ENCODE measurements at places on chromosomes 3 and 15.

- ATAC-seq, result no peak
These were observed 17.7 kb downstream of the MYNN start for GRCh38 chr3:169790687-169791429.

DNA sequence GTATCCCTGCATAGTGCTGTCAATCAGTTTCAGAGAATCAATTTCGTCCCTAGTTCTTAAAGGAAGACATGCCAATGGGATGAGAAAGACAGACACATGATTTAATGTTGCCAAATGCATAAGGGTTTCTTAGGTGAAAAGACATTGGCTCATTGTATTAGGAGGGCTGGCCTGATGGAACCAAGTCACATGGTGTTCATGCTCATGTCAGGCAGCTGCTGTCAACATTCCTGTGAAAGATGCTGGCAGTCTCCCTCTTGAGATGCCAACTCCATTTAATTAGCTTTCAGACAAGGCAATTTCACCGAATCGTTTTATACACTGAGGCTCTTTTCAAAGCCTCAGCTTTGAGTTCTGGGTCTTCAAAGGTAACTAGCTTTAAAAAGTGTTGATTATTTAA lies 16.1 kb upstream of the IL1RAP start:
- ATAC-seq, result no peak

DNA sequence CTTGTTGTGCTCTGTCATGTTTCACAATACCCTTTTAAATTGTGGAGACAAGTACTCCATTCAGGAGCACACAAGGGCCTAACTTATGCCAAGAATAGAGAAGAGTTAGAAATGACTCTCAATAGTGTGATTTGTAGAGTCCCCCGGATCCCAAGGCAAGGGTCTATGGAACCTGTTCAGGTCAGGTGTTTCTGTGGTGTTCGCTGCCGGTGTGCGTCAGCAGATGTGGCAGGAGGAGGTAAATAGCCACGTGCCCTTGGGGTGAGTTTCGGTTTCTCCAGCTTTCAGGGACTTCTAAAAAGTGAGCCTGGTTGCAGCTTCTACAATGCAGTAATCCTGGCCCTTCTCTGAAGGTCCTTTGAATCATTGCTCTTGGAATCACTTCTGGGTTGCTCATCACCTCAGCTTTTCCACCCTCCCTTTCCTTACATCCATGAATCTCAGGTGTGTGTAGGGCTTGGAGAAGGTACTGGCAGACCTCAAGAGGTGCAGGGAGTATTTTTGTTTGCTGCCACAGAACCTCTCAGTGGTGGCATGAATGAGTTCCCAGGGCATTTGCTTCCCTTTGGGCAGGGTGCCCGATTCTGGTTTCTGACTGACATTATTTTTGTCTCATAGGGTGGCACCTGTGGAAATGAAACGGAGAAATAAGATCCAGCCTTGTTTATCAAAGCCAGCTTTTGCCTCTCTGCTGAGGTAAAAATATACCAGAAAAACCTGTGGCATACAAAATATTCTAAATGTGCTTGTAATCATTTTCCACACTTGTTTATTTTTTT lies 7.3 kb downstream of the ST3GAL6 start:
- no peak for ATAC-seq

DNA sequence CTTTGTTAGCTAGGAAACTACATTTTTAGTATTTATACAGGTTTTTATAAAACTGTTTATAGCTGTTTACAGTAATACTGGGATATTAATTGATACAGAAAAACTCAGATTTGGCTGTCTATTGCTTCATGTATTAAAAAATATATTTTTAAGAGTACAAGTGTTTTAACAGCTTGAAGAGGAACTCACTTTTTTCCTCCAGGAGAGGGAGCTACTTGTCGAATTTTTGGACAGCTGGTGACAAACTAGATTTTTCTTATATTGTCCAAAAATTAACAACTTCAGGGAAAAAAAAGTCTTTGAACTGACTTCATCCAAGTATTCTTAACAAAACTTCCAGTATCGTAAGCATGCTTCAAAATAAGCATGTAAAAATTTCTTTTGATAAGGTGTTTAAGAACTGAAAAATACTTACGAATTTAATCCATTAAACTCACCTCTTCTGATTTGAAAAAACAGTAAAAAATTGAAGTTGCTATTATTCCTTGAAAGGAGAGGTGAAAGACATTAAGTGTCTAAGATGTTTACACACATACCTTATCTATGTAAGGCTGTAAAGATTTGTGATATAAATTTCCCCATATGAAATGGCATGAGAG lies 4.0 kb downstream of the DIPK2A start:
- no peak for ATAC-seq

GRCh38 chr3:24344784-24345439 lies 149.7 kb downstream of the THRB start:
- no peak for ATAC-seq

DNA sequence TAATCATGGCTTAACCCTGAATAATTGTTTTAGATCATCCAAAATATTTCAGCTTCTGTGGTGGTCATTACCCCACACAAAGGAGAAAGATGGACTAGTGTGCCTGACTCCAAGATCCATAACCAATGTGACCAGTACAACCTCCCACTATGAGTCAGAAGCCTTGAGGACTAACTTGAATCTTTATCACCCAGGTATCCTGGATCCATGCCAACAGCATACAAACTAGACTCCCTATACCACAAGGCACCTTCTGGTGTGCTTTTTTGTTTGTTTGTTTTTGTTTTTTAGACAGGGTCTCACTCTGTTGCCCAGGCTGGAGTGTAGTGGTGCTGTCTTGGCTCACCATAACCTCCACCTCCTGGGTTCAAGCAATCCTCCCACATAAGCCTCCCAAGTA lies 317.7 kb downstream of the VPS13C start:
- ATAC-seq, result no peak

DNA sequence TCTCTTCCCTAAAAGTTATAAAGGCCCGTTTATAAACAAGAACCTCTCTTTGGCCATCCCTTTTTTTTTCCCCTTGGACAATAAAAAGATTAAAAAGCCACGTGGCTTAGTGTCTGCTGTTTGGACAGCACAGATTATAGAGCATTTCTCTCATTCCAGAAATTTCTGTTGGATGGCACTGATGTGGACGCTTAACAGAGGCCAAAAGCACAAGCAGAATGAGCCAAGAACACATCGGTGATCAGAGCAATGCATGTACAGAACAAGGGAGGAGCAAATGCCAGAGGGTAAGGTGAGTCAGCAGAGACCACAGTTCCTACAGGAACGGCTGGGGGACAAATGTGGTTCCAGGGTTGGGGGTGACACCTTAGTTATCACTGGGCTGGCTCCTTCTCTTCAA lies 30.3 kb upstream of the CTNNB1 start:
- ATAC-seq, result peak; percentile 31

DNA sequence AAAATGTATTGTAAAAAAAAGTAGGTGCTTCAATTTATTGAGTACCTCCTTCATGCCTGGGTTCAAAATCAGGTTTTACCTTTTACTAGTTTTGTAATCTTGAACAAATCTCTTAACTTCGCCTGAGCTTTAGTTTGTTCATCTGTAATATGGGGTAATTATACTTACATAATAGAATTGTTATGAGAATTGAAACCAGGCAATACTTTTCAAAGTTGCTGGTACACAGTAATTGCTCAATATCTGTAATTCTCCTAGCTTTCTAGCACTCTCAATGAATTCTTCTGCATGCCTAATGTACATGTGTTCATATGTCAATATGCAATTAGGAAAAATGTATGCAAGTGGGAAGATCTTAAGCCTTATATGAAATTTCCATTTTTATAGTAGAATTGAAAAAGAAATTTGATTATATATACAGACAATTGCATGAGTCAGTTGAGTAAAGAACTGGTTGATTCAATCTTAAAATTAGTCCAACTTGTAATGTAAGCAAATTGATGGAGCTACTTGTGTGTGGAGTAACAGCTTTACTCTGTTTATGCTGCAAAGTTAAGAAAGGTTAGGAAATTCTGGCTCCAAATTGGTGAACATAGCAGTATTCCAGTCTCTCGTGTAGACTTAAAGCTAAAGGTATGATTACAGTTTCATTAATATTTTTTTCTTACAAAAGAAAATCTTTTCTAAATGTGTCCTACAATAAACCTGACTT lies 4.1 kb downstream of the TNFSF10 start:
- no peak for ATAC-seq

- ATAC-seq, result peak; percentile 59
These were observed 16.1 kb upstream of the CACNA2D2 start for GRCh38 chr3:50519471-50520089.

DNA sequence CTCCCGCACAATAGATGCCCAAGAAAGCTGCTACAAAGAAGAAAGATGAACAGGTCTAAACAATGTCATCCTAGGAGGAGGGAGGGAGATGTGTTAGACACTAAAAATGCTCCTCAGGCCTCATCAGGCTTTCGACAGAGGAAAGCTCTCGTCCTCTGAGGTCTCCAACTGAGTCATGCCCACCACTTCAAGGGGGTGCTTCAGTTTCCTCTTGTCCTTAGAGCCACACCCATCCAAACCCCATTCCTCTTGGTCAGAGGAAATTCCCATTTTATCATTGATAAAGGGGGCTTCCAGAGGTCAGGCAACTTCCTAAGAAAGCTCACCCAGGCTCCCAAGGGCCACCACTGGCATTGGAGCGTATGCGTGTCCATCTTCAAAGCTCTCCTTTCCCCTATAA lies 50.1 kb downstream of the HEG1 start:
- no peak for ATAC-seq

- ATAC-seq, result peak; percentile 56
These were observed 25.8 kb downstream of the SPSB4 start for GRCh38 chr3:141076797-141077571.

DNA sequence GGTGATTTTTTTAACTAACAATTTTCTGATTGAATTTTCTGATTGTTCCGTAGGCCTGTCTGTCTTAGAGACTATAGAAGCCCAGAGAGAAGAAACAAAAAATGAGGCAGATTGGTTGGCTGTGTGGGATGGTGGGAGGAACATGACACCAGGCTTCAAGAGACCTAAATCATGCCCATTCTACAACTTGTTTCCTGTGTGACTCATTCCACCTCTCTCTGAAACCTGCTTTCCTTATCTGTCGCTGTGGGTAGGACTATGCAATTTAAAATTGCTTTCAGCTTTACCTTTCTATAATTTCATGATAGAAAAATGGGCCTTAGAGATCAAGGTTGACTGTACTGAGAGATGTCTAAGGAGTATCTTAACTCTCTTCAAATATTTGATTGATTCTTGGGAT lies 44.5 kb downstream of the OXNAD1 start:
- ATAC-seq, result no peak

DNA sequence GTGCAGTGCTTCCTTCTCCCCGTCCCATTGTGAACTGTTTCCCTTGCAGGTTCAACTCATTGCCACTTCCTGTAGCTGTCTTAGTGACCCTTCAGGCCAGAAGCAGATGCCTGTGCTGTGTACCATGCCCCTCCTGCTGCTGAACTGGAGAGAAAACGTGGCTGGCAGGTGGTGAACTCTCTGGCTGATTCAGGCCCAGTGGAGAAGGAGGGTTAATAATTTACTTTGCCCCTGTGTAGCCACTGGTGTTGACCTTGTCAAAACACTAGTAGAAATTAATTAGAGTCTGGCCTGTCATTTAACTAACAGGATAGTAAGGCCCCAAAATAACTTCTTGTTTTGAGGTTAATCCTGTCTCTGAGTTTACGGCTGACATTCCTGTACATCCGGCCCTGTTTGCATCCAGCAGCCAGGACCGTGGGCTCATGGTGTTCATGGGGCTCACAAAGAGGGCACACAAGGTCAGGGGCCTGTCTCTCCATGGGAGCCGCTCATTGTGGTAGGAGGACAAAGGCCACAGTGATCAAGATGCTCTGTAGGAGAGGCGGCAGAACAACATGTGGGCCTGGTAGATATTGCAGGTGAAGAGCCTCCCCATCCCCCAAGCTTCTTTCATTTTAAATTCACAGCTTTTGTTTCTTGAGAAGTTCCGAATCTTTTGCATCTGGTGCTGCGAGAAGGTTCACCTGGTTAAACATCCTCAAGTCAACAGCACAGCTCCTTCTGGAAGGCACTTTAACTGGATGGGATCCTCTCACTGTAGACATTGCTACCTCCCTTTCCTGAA lies 101.6 kb downstream of the CGNL1 start:
- no peak for ATAC-seq

GRCh38 chr15:45225506-45226273 lies 26.3 kb upstream of the SLC28A2 start:
- no peak for ATAC-seq

GRCh38 chr3:28300345-28300962 lies 48.1 kb upstream of the ZCWPW2 start:
- no peak for ATAC-seq

DNA sequence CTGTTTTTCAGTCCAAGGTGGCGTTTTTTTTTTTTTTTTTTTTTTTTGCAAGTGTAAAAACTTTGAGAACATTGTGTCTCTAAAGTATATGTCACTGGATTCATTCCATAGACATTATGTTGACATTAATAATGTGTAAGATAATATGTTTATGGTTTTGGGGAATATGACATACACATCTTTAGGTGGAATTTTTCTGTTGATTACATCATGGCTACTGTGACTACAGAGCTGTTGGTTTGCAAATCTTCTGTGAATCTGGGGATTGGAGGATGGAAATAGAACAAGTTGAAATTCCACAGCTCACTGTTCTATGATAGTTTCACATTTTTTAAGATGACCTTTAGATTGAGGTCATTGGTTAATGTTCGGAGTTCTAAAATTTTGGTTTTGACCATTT lies 24.4 kb upstream of the PLSCR2 start:
- no peak for ATAC-seq

DNA sequence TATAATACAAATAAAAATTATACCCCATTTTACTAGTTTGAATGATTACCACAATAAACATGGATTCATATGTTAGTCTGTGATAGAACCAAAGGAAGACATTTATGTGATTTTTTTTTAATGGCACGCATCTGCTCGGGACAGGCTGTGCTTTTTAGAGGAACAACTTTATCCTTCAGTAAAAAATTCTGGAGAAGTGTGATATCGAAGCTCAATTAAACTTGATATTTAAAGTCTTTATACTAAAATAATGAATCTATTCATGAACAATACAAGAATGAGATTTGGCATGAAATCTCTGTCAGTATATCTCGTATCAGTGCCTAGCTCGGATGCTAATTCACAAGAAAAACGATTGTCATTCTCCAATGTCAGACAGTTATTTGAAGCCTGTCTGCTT lies 230.8 kb upstream of the ZNF717 start:
- no peak for ATAC-seq

GRCh38 chr3:167858865-167859264 lies 123.3 kb downstream of the SERPINI1 start:
- ATAC-seq, result no peak

DNA sequence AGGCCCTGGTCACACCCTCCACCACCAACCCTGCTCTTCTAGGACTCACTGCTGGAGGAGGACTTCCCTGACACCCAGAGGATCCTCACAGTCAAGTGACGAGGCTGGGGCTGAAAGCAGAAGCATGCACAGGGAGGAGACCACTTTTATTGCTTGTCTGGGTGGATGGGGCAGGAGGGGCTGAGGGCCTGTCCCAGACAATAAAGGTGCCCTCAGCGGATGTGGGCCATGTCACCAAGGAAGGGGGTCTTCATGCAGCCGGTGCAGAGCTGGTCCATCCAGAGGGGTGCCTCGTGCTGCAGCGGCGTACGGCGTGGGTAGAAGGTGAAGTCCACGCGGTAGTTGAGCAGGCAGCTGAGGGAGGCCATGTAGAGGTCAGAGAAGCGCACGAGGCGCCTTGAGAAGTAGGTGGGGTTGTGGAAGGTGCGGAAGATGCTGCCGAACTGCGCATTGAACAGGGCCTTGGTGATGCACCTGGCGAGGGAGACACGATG lies 9.4 kb downstream of the NT5DC2 start:
- ATAC-seq, result no peak

GRCh38 chr15:40097968-40098476 lies 10.7 kb downstream of the BMF start:
- no peak for ATAC-seq
